ENCODE measurements at places on chromosomes 2 and 18. TPM values are rescaled to one million over a fixed set of nuclear protein-coding genes. Genes with fewer than 3 reads are reported as not detected.

DNA sequence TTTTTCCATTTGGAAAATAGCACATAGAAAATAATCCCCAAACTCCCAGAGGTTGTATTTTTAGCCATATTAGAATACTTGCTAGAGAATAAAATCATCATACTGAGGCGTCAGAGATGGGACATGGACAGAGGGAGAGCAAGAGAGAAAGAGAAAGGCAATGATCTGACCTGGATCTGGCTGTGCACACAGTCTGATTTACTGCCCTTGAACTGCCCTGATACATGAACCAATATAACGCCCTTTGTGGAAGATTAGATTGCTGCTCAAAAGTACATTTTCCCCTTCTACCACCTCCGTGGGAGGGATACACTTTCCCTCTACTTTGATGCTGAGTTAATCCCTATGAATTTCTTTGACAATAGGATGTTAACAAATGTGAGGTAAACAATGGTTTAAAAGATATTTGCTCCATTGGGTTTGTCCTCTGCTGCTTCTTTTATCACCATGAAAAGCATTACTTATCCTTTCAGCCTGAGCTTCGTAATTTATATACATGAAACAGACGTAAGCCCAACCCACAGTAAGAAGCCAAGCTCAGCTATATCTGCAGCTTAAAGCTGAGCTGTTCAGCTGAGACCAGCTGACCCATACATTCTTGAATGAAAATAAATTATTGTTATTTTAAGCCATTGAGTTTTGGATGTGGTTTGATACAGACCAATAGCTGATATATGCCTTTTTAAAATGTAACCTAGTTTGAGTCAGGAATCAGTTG lies 1664.6 kb upstream of the CELF4 start:
- no peak for DNase-seq

Gene IL1F10
- total RNA-seq = not detected

DNA sequence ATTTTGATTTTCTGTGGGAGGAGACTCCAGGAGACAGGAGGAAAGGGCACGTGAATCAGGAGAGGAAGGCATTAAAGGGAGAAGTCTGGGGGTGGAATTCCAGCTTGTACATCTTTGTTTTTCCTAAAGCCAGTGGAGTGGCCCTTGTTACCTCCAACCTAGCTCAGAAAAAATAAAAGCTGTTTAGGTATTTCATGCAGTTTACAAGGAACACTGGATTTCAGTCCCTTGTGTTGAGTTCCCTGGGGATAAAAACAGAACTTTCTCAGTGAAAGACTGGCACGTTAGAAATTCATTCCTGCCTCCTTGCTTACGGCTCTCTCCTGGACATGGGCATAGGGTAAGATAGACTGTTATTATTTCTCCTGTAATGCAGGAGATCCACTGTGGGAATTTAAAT lies 170.2 kb downstream of the ZEB2 start:
- DNase-seq = no peak

DNA sequence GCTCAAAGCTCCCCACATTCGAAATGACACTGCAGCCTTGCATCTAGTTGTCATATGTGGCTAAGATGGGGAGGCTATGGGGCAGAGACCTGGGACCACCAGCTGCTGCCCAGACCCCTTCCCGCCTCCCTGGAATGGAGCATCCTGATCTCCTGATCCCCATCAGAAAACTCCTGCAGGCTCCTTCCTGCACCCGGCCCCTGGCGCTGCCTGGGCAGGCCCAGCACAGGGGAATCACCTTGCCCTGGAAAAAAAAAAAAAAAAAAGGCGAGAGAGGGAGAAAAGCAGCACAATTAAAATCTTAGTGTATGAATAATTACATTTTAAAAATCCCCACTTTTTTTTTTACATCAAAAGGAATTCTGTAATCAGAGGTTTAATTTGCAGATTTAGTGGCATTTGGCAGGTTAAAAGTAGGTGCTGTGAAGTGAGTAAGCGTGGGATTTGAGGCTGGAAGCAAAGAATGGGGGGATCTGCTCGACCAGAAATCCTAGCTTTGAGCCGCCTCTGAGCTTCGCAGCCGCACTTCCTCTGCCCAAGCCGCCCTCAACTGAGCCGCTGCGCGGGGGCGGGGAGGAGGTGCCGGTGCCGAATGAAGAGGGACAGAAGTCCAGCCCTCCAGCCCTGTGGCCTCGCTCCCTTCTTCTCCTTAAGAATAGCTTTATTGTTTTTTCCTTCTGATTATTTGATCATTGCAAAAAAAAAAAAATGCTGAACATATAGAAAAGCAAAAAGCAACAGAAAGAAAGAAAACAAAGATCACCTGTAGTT lies 30.0 kb downstream of the THNSL2 start:
- no peak for DNase-seq

Data from liver (tissue), 10 donors.